Inflammatory macrophage (primary cell): ENCODE measurements at places on chromosomes 1 and 21.

GRCh38 chr1:232452736-232453440 lies 177.0 kb downstream of the SIPA1L2 start:
- peak; percentile 53 for DNase-seq

GRCh38 chr1:166920561-166921475 lies 44.8 kb upstream of the TADA1 start:
- no peak for DNase-seq

GRCh38 chr1:30762930-30763650 lies 5.5 kb upstream of the LAPTM5 start:
- peak; percentile 72 for DNase-seq

DNA sequence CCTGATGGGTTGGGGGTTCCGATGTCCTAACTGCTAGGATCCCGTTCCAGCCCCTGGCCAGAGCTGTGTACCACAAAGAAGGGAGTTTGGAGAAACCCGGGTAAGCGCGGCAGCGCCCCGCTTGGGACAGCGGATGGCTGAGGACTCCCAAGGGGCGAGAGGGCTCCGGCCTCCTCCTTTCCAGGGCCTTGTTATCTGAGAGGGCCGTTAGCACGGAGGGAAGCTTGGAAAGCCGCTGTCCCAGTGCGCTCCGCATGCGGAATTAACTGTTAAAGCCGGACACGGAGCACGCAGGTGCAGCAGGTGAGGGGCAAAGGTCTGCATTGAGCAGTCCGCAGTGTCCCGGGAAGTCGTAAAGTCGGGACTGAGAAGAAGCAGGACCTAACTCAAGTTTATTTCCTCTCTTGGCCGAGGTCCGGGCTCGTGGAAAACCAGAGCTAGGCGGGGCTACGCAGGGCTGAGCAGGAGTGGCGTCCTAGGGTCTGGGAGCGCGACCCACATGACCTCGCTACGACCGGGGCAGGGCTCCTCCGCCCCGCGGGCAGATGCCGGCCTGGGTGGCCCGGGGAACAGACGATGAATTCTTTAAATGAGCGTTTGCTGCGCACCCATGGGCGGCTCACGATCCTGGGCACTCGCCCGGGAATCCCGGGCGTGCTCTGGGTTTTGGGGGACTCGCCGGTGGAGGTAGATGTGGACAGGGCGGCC lies 4.5 kb downstream of the LHX4 start:
- no peak for DNase-seq

GRCh38 chr1:92736395-92736794 lies 48.5 kb downstream of the EVI5 start:
- peak; percentile 1 for DNase-seq

DNA sequence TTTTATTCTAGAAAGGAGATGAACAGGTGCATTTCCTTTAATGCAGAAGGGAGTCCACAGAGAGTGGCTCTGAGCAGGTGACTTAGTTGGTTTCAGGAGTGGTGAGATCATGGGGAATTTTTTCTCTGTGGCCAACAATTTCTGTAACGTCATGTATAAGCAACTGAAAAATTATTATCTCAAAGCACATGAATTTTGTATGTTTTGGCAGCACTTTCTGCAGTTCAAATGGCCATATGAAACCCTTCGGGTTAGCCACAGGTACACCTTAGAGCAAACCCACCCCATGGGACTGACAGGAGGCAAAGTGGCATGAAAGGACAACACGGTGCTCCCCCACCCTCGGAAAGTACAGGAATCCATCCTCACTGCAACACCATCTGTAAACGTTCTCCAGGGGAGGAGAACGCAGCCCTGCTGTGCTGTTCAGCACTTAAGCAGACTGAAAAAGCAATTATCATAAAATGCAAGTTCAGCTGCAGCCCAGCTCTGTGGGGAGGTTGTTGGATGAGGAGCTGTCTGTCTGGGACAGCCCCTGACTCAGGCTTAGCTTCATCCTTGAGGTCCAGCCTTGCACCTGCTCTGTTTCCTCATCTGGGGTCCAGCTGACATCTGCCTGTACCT lies 55.8 kb upstream of the CLDN14 start:
- DNase-seq, result no peak
